Hypothalamus (tissue), 51 donors: ENCODE measurements at places on chromosomes 12 and 14.

DNA sequence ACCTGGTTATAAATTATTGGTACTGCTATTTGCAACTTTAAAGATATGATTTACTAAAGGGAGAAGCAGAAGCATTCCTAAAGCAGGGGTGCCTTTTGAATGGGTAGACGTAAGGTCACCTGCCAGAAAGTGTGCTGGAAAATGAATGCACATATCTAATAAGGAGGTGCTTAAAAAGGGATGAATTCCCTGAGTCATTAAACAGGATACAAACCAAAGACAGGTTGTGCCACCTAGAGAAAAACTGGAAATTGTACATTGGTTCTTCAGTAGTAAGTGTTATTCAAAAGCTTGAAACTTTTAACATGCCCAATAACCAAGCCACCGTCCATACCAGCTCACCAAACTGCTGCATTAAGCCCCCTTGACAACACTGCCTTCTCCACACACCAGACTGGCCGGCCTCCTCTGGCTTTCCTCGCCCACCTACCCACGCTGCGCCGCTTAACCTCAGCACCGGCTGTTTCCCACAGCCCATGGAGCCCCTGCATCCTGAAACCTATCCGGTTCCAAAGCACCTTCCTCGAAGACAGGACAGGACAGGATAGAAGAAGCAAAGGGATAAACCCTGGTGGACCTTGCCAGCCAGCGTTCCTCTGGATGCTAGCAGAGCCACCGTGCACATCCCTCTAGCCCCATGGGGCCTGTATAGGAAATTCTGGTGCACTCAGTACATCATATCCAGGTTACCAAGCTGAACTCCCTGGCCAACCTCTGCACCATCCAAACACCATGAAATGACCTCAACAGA, 201.5 kb upstream of the CAND1 start:
- DNase-seq, result no peak

DNA sequence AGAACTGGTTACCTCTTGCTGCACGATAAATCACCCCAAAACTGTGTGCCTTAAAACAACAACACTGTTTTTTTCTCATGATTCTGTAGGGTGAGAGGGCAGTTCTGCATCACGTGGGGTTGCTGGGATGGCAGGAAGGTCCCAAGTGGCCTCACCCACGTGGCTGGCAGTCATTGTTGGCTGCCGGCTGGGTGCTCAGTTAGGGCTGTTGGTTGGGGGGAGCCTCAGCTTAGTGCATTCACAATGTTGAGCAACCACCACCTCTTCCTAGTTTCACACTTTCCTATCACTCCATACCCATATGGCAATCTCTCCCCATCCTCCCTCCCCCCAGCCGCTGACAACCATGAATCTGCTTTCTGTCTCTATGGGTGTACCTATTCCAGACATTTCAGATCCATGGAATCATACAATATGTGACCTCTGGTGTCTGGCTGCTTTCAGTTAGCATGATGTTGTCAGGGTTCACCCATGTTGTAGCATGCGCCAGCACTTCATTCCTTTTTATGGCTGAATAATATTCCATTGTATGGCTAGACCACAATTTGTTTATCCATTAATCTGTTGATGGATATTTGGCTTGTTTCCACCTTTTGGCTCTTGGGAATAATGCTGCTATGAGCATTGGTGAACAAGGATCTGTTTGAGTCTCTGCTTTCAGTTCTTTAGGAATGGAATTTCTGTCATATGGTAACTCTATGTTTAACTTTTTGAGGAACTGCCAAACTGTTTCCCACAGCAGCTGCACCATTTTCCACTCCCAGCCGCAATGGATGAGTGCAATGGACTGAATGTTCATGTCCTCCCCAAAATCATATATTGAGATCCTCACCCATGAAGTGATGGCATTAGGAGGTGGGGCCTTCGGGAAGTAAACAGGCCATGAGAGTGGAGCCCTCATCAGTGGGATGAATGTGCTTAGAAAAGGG, 11.2 kb upstream of the POP5 start:
- no peak for DNase-seq

DNA sequence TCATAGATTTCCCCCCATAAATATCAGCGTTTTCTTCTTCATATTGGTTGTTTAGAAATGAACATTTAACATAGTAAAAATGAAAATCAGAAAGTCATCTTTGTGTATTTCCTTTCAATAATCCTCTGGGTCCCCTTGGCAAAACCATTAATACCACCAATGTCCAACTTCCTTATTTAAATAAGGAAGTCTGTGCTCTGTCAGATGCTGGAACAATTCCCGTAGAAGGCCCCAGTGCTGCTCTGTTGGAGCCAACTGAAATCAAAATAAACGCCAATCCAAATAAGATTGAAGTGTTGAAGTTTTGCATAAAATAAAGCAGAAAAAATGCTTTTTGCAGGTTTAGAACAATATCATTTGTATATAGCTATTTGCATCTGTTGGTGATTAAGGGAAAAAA, 93.1 kb downstream of the PPM1H start:
- no peak for DNase-seq

DNA sequence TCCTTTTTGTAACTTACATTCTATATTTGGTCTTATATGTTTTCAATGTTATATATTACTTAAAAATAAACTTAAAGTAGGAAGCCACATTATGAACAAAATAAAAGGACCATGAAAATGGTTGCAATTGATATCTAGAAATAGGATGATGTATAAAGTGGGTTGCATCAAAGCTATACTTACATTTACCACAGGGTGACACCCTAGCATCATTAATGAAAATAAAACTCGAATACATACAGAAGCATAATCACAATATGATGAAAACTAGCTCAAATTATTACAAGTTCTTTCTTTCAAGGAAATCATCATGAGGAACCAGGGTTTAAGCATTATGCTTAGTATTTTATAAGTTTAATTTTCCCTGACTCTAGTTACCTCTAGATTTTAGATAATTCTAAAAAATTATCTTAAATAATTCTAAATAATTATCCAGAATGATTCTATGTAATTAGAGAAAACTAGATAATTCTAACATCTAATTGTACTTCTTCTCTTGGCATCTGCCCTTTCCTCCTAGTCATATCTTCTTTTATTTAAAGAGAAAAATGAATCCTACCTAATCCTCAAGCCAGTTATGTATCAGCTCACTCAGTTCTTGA, 31.2 kb downstream of the TAS2R7 start:
- no peak for DNase-seq

DNA sequence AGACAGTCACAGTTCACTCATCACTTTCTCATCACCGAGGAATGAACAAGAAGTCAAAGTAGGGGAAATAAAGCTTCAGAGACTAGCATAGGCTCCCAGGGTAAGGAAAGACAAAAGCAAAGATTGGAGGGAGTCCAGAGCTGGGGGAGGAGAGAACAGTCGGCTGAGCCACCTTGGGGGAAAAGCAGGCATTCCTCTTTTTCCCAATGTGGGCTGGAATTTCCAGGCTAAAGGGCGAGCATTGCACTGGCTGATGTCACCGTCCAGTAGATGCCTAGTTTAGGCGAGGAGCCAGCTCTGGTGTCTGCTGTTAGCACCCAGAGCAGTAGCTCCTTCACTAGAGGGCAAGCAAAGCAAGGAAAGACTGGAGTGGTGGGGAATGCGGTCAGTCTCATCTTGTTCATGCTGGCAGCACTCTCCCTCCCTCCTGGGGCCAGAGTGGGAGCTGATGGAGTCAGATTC, 8.5 kb upstream of the KRT75 start:
- DNase-seq, result no peak

DNA sequence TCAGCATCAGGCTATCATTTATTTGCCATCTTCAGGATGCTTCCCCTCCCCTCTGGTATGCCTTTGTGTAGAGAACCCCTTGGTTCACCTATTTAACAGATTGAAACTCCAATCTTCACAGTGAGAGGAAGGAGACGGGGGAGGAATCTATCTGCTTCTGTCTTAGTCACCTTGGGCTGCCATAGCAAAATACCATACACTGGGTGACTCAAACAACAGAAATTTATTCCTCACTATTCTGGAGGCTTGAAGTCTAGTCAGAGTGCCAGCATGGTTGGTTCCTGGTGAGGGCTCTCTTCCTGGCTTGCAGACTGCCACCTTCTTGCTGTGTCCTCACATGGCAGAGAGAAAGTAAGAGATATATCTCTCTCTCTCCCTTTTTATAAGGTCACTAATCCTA, 13.5 kb upstream of the EML1 start:
- no peak for DNase-seq

GRCh38 chr12:20187456-20187855, 180.9 kb upstream of the PDE3A start:
- DNase-seq, result no peak

- DNase-seq, result no peak
Observed at GRCh38 chr12:1474041-1474573, 120.3 kb downstream of the FBXL14 start.

DNA sequence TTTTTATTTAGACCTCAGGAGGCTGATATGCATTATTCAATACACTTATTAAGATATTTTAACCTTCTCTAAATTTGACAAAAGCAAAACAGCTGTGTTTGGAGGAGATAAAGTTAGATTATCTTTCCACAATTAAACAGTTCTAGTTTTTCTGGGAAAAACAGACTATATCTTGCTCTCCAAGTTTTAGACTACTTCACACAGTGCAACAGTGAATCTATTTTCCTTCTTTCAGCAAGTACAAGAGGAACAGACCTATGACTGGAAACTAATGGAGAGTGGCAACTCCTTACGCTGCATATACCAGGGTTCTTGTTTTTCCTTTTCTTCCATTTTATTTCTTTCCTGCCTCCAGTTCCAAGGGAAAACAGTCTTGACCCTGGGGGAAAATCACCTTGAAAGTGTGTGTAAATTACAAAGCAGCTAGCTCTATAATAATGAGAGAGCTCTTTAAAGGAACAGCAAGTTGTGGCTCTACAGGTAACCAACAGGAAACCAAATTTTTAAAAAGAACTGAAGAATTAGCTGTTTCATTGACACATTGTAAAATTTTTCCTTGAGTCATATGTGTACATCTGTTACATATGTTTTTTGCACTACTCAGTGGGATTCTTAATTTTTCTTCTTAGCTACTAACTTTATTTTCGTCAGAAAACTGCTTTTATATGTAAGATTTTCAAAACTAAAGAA, 27.4 kb downstream of the DNM1L start:
- DNase-seq, result no peak

DNA sequence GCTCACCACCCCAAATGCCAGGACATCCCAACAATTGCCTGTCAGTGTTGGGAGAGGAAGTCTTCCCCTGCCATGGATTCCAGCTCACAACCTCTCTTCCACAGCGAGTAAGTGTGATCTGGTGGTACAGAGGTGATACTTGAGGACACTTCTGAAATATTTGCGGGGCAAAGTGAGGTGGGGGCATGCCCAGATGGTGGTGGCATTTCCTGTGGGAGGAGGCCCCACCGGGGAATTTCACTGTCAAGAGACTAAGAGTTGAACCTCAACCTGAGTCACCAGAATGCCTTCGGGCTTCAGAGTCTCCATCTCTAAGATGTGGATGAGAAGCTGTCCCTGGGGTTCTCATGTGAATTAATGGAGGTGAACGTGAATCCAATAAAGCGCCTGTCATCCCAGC, 122.3 kb upstream of the RFLNA start:
- no peak for DNase-seq

- DNase-seq, result no peak
Observed at GRCh38 chr14:26526137-26526536, 71.7 kb downstream of the NOVA1 start.

GRCh38 chr12:111822886-111823285, 19.1 kb upstream of the MAPKAPK5 start:
- no peak for DNase-seq

DNA sequence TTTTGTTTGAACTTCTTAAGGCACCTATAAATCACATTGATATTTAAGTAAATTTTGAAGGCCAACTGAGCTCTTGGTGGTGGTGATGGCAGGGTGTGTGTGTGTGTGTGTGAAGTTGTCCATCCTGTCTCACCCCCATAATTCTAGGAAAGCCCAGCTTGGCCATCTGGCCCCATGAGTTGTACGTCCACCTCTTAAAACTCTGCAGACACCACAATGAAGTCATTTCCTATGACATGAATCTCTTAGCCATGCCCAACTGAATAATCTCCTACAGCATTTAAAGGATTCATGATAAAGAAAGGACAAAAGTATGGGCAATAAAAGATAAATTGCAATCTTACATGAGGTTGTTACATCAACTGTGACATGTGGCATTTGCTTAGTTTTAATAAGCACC, 123.4 kb downstream of the TTC7B start:
- DNase-seq, result no peak

DNA sequence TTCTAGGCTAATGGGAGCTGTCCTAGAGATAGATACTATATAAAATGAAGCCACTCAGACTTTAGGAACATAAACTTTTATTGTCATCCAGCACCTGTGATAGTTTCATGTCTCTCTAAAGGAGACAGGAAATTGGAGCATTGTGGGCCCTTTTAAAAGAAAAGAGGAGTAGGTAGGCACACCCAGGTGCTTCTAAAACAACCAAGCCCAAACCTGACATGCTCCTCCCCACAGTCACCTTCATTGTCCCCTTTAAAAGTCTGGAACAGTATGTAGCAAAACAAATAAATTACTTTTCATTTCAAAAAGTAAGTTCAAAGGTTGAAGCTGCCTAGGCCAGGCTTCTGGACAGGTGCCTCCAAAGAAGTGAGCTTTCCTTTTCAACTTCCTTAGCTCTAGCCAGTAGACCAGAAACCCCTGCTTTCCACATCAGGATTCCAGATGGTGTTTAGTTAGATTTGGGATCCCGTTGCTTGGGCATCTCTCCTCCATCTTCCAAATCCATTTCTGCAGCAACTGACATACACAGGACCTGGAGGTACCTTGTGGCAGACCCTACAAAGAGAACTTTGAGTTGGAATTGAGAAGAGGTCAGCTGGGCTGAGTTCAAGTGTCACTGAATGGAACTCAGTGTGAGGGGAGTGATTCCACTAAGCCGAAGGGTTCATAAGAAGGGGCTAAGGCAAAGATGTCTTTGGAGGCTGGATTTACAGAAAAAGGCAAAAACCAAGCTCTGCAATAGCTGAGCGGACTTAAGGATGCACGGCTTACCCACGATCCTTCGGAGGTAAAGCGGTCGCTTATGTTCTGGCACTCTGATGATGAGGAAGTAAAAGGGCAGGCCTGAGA, 6.9 kb downstream of the OXA1L start:
- DNase-seq, result no peak

- DNase-seq, result no peak
Observed at GRCh38 chr12:110431957-110432587, 18.1 kb downstream of the ARPC3 start.

DNA sequence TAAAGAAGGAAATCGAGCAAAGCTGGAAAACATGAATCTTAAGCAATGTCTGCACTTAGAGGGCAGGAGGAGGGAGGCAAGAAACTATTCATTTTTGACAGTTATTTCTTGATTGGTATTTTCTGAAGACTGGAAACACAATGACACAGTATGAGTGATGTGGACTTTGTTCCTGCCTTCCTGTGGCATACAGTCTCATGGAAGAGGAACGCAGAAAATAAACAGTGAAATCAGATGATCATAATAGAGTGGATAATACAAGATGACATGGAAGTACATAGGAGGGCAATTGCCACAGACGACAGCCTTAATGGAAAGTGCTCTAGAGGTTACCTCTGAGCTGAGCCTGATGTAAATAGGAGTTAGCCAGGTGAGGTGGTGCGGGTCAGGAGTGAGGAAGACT, 140.4 kb upstream of the MAX start:
- no peak for DNase-seq
